ENCODE measurements at places on chromosomes 5 and 9.

DNA sequence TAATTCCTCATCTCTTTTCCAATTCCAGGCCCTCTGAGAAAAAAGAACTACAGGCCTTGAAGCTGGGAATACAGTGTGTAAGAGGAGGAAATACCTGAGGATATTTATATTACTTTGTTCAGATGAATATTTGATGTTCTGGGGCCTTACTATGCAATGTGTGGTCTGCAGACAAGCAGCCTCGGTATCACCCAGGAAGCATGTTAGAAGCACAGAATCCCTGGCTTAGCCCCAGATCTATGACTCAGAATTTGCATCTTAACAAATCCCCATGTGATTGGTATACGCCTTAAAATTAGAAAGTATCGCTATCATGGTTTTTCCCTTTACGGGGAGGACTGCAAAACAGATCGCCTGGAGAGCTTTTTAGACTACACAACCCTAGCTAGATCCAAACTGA, 121.0 kb downstream of the JAKMIP2 start:
- DNase-seq = no peak

DNA sequence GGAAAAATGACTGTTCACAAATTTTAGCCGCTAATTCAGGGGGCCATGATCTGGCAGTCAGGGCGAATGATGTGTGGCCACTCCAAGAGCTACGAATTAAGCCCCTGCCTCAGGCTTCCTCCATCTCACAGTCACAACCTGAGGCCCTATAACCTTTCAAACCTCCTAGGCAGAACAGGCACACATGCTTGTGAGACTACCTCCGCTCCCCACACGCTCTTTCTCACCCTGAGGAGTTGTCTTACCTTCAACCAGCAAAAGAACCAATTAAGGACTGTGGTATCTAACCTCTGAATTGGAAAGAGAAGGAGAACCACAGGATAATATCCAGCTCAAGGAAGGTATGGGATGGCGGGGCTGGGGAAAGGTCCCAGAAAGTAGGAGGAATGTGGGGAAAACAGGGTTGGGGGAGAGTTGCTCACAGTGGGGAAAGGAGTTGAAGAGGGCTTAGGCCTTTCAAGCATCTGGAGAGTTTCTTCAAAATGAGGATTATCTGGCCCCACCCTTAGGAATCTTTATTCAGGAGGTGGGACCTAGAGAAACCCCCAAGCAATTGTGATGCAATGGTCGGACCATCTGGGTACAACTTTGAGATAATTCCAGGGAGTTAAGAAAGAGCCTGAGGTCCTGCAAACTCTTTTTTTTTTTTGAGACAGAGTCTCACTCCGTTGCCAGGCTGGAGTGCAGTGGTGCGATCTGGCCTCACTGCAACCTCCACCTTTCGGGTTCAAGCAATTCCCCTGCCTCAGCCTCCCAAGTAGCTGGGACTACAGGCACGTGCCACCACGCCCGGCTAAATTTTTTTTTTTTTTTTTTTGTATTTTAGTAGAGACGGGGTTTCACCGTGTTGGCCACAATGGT, 5.5 kb downstream of the PCDH1 start:
- DNase-seq = no peak

- no peak for DNase-seq
Measured at GRCh38 chr5:159061179-159061796, 38.4 kb downstream of the EBF1 start.

- no peak for DNase-seq
Measured at GRCh38 chr5:124724357-124725039, 21.9 kb downstream of the ZNF608 start.

DNA sequence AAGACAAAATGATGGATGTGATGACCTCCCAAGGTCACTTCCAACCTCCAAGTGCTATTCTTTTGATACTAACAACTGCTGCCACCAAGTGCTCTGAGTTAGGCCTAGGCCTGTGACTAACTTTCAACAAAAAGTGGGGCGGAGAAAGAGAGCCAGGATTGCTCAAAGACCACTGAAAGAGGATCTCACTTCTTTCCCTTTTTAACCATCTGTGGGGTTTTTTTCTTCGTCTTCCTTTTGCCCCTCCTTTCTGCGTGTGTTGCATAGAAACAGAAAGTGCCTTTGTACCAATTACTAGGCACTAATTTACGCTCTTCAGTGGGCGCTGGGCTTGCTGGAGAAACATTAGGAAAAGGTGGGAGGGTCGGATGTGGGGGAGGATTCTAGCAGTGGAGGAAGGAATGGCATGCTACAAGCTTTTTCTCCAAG, 8.0 kb downstream of the KLF9 start:
- DNase-seq = peak; percentile 64

- no peak for DNase-seq
Measured at GRCh38 chr5:137061382-137061781, 437.7 kb downstream of the SPOCK1 start.

DNA sequence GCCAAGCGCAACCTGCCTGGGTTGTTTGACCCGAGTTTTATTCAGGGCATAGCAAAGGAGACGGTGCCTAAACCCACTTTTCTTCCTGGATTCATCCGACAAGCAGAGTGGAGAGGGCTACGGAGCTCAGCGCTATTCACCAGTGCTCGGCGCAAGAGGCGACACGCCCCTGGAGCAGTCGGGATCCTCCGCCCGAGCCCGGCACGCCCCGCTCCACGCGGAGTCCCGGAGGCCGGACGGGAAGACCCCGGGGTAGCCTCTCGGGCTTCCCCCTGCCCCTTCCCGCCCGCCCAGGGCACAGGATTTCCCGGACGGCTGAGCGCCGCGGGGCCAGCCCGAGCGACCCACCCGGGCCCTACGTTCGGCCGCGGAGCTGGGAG, 427 bp downstream of the SERINC5 start:
- peak; percentile 68 for DNase-seq

DNA sequence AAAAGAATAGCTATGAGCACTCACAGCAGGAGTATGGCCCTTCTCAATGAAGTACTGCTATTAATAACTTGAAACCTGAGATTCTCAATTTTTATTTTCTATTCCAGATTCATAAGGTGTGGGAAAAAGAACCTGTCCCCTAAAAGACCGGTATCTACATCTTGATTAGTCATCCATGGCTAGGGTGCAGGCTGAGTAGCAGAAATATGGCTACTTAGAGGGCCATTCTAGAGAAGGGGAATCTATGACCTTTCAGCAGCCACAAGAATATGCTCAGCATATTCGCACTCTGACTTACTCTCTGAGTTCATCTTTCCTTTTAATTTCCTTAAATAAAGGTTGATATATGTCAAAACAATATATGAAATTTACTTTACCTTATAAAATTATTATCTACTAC, 27.7 kb downstream of the WDR36 start:
- no peak for DNase-seq

DNA sequence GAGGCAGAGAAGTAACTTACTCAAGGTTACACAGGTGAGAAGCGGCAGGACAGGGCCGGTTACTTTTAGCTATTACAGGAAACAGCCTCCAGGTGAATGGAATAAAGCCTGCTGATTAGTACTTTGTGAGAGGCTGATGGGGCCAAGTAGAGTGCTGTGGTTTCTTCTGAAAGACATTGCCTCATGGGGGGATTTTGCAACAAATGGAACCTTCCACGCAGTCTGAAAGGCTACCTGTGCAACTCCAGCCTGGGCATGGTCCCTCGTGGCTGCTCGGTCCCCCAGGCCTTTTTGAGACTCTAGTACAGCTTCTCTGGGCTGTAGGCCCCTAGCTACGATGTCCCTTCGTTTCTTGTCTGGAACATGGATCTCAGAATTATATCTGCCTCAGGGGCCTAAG, 2.0 kb downstream of the TMEM268 start:
- DNase-seq = peak; percentile 24

- DNase-seq = peak; percentile 74
Measured at GRCh38 chr5:41856644-41857491, 13.4 kb downstream of the OXCT1 start.

DNA sequence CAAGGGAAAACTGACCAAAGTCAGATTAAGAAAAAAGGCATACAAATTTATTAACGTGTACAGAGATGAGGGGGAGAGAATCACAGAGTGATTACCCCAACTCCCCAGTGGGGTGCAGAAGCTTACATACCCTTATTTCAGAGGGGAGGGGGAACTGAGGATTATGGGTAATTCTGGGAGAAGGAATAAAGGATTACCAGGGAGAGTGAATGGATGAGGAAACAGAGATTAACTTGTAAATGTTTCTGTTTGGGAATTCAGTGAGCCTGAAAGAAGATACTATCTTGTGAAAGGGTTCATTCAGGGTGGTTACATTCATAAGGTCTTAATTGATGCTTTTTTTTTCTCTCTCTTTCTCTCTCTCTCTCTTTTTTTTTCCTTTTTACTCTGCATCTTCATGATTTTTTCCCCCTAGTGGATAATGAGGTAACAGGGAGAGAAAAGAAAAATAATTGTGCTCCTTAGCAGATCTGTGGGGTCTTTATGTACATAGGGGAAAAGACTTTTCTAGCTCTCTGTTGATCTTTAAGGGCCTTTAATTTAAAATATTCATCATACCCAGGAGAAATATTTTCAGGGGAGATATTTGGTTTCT, 49.4 kb downstream of the TARS1 start:
- DNase-seq = no peak

DNA sequence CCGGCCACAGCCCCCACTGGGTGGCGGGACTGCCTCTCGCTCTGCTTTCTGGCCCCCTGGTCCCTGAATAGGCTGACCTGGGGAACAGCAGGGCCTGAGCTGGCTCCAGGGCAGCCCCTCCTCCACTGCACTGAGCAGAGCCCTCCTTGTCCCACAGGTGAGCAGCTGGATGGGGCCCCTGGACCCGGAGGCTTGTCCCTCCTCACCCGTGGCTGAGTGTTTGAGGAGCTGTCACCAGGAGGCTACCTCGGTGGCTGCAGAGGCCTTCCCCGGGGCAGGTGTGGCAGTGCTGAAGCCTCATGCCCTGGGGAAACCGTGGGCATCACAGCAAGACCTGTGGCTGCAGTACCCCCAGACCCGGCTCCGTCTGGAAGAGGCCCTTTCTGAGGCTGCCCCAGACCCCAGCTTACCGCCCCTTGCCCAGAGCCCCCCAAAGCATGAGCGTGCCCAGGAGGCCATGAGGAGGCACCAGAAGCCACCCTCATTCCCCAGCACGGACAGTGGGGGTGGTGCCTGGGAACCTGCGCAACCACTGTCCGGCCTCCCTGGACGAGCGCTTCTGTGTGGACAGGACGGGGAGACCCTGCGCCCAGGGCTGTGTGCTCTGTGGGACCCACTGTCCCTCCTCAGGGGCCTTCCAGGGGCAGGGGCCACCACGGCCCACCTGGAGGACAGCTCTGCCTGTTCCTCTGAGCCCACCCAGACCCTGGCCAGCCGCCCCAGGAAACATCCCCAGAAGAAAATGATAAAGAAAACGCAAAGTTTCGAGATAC, 28.5 kb upstream of the LRRC14B start:
- no peak for DNase-seq

DNA sequence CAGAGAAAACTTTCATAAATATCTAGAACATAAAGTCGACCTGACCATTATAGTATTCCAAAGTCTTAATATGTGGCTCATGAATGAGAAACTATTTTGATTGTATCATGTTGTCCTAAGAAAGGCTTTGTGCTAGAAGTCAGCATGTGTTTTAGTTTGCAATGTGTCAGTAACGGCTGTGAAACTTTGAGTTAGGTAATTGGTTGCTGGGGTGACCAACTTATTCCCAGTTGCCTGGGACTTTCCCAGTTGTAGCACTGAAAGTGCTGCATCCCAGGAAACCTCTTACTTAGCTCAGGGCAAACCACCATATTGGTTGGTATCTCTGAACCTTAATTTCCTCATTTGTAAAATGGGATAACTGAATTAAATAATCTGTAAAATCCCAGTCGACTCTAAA, 114.6 kb upstream of the SLC12A2 start:
- no peak for DNase-seq

GRCh38 chr9:1946526-1947283, 68.4 kb upstream of the SMARCA2 start:
- DNase-seq = no peak

GRCh38 chr5:130045334-130045733, 141.1 kb downstream of the CHSY3 start:
- DNase-seq = no peak

DNA sequence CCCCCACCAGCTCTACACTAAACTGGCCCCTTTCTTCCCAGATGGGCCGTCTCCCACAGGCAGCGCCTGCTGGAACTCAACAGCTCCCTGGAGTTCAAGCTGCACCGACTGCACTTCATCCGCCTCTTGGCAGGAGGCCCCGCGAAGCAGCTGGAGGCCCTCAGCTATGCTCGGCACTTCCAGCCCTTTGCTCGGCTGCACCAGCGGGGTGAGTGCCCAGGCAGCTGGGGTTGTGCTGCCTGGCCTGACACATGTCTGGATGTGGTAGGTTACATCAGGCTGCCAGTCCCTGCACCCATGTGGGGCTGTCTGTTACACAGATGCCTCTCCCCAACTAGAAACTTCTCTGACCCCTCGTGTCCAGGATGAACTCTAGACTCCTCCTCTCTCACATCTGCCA, 9.8 kb downstream of the NHP2 start:
- no peak for DNase-seq

DNA sequence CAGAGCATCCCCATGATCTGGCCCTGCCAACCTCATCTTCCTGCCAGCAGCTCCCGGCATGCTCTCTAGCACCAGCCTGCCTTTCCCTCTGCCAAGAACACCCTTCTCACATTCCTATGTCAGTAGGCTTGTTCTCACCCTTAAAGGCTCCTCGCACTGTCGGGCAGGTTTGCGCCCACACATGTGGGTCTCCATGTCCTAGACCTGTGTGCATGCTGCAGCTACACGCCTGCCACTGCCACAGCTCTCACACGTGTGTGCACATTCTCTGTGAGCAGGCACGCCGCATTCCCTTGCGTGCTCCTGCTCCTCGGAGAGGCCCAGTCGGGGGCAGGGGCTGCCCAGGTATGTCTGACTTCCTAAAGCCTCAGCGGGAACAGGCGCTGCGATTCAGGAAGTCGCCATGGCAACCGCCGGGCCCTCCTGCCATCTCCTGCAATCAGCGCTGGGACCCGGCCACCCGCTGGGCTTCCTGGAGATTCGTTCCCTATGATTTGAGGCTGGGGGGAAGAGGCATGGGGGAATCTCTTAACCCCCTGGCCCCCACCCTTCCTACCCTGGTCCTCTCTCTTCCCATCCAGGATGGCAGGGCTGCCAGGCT, 28.1 kb downstream of the NDUFA8 start:
- no peak for DNase-seq

DNA sequence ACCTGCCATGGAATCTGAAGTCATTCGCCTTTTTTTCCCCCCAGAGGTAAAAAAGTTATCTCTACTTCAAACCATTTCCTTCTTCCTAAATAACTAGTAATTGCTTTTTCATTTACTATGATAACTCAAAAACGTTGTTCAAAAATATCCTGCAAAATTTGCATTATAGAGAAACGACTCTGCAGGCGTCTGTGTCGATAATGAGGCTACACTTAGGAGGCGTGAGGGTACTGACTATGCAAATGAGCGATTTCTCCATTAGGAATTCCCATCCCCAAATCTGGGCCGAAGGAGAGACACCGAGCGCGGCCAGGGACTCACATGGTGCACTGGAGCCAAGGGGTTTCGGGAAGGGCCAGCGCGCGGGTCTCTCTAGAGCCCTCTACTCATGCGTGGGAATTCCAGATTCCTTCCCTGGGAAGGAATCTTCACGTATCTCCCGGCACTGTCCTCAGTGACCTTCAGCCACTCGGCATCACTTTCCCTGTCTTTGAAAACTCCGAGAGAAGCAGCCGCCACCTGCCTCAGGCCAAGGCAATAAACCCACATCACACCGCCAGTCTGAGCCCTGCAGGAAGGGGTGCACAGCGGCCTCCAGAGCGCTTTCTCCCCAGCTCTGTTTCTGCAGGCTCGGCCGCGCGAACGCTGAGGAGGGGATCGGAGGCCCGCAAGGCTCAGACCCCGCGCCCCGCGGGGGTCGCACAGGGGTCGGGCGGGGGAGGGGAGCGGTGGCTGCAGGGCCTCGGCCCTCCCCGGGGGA, 718 bp upstream of the DENND4C start:
- no peak for DNase-seq
